ENCODE measurements at places on chromosomes 2 and 18.

DNA sequence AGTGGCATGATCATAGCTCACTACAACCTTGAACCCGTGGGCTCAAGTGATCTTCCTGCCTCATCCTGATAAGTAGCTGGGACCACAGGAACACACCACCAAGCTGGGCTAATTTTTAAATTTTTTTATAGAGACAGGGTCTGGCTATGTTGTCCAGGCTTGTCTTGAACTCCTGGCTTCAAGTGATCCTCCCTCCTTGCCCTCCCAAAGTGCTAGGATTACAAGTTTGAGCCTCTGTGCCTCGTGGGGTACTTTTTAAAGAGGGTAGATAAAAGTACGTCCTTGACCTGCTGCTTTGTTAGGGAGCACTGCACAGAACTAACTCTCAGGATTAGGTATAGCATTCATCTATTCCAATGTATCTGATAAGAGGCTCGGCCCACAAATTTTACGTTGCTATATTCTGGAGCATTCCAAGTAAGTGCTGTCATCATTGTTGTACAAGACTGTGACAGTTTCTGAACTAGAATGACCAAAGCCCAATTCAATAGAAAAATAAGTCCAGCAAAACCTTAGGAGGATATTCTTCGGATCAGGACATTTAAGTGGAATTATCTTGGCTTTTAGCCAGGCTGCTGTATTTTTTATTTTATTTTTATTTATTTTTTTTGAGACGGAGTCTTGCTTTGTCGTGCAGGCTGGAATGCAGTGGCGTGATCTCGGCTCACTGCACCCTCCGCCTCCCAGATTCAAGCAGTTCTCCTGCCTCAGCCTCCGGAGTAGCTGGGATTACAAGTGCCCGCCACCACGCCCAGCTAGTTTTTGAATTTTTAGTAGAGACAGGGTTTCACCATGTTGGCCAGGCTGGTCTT is 4.1 kb downstream of the MTCL1 start:
- DNase-seq, result no peak

GRCh38 chr18:76348267-76349066 is 146.6 kb downstream of the ZNF516 start:
- no peak for DNase-seq

DNA sequence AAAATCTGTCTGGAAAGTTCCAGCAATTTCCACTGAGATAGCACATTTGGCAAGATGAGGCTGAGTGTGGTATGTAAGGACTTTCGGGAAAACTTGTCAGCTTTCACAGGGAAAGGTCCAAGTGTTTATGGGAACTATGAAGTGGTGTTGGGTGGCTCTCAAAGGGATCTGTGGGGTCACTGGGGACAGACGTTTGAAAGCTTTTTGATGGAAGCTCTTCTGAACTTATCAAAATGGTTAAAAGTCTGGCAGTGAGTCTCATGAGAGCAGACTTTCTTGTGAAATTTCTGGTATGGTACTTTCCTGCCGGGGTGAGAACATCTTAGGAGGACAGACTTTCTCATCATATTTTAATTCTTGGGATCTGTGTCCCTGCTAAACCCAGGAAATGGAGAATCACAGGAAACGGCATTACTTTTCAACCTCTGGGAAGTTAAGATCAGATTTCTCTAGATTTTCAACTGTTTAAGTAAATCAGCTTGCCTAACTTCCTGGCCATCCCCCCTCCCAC is 546.3 kb upstream of the ZEB2 start:
- no peak for DNase-seq

- no peak for DNase-seq
Measured at GRCh38 chr2:186044761-186045160, 306.2 kb downstream of the FSIP2 start.

All from hepatocyte (in vitro differentiated cells).